Transverse colon (tissue), 4 donors: ENCODE measurements at places on chromosomes 11 and 22.
A peak's percentile ranks its signal among the peaks of the same experiment; 100 is the strongest.

- no peaks in the 10 kb centered on the region for H3K36me3 ChIP-seq
- H3K4me1 ChIP-seq, result no peaks in the 10 kb centered on the region
- no peaks in the 10 kb centered on the region for H3K27me3 ChIP-seq
- H3K27ac ChIP-seq, result no peak overlapping the region
- DNase-seq, result no peak
These were observed 451.9 kb downstream of the ETS1 start for GRCh38 chr11:128135451-128135850.

DNA sequence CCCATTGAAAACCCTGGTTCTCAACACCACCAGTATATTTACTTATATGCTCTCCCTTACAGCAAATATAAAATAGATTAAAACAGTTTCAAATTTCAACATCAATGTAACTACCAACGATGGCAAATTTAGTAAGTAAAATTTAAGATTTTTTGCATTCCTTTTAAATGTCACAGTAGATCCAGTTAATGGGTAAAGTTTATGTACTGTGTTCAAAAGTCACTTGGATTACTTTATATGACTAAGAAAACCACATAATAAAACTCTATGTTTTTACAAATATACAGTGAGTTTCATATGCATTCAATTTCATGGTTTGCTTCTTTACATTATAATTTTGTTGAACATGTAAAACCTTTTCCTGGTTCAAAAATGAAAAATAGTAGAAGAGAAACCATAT, 364.6 kb downstream of the AASDHPPT start:
- H3K27me3 ChIP-seq, result no peaks in the 10 kb centered on the region
- no peak for DNase-seq
- H3K4me1 ChIP-seq, result no peaks in the 10 kb centered on the region
- H3K36me3 ChIP-seq, result no peaks in the 10 kb centered on the region
- no peak overlapping the region for H3K4me3 ChIP-seq
- no peak overlapping the region for H3K27ac ChIP-seq

DNA sequence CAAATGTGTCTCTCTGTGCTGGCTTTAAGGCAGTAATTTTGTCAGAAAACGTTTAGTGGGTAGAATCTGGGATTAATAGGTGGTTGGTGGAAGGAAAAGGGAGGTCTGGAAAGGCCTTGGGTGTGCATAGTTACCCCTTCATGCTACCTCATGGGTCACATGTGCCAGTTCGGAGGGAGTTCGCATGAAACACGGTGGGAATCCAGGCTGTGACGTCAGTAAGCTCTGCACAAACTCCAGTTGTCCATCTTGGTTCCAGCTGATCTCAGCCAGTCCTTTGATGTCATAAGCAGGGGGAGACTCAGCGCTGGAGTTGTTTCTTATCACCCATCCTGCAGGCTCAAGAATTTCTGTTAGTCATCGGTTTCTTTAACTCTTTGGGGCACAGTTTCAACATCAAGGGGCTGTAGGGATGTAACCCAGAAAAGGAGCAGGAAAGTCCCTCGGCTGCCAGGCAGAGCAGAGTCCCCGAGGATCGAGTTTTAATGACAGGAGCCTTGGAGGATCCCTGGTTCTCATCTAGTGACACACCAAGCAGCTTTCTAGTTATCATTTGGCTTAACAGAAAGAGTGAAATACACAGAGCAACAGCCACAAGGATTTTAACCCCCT, 28.9 kb downstream of the MOV10L1 start:
- no peak overlapping the region for H3K27ac ChIP-seq
- H3K27me3 ChIP-seq, result peaks cover 4% of the 10 kb centered on the region
- no peaks in the 10 kb centered on the region for H3K4me1 ChIP-seq
- DNase-seq, result peak; percentile 15
- no peaks in the 10 kb centered on the region for H3K36me3 ChIP-seq
- no peak overlapping the region for H3K4me3 ChIP-seq

- no peak overlapping the region for H3K27ac ChIP-seq
- H3K27me3 ChIP-seq, result no peaks in the 10 kb centered on the region
- no peaks in the 10 kb centered on the region for H3K4me1 ChIP-seq
- DNase-seq, result no peak
- no peaks in the 10 kb centered on the region for H3K36me3 ChIP-seq
- no peak overlapping the region for H3K4me3 ChIP-seq
These were observed 48.7 kb upstream of the ZBED5 start for GRCh38 chr11:10906521-10906920.

- H3K27me3 ChIP-seq, result no peaks in the 10 kb centered on the region
- H3K36me3 ChIP-seq, result no peaks in the 10 kb centered on the region
- H3K27ac ChIP-seq, result peak overlapping the region; percentile 90
- H3K4me1 ChIP-seq, result peaks cover 64% of the 10 kb centered on the region
- H3K4me3 ChIP-seq, result peak overlapping the region; percentile 93
These were observed 822 bp downstream of the MARK2 start for GRCh38 chr11:63839508-63840355.
